ENCODE measurements at places on chromosomes 6 and 20.

- peak; percentile 43 for DNase-seq
These were observed 2.3 kb downstream of the THBS2 start for GRCh38 chr6:169251371-169251802.

GRCh38 chr20:35063168-35063567, 29.4 kb downstream of the TRPC4AP start:
- DNase-seq: no peak

DNA sequence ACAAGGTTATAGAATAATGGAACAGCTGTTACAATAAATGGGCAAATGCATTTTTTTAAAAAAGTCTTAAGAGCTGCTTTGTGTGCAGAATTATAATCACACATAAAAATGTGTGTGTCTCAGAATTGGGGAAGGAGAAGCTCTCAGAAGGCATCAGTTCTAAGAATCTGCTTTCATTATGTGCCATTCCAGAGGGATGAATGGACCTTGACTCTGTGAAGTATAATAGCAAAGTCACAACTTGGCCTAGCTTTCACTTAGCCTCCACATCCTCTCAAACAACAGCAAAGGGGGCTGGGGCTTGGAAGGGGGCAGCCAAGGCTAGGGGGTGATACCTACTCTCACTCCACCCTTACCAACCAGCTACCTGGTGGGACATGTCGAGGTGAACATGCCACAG, 265.0 kb downstream of the CDC5L start:
- DNase-seq: no peak

DNA sequence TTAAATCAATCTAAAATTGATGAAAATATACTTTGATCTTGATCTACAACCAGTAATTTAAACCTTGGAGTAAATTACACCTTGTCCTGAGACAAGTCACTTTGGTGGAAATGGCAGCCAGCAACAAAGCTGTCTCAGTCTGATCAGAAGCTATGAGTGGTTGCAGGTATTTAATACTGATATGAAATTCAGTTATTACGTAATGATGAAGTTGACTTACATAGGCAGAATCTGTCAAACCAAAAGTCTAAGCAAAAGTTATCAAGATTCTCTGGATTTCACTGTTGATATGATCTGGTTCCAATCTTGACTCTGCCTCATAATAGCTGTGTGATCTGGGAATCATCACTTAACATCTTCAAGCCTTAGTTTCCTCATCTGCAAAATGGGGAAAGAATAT, 27.6 kb upstream of the GSTA5 start:
- DNase-seq: no peak

DNA sequence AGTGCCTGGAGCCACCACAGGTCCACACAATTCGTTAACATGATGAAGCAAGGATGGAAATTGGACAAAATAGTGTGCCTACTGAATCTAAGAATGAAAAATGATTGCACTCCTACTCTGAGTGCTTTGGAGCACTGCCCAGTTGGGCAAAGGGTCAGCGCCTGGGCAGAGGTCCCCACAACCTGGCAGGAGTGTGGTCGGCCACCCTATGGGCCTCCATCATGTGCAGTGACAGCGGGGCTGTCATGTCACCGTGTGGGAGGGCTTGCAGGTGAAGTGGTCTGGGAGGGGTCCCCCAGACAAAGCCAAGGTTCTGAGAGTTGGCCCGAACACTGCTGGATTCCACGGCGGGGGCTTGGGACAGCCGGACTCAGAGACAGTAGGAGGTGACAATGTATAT, 36.2 kb upstream of the CD93 start:
- no peak for DNase-seq

DNA sequence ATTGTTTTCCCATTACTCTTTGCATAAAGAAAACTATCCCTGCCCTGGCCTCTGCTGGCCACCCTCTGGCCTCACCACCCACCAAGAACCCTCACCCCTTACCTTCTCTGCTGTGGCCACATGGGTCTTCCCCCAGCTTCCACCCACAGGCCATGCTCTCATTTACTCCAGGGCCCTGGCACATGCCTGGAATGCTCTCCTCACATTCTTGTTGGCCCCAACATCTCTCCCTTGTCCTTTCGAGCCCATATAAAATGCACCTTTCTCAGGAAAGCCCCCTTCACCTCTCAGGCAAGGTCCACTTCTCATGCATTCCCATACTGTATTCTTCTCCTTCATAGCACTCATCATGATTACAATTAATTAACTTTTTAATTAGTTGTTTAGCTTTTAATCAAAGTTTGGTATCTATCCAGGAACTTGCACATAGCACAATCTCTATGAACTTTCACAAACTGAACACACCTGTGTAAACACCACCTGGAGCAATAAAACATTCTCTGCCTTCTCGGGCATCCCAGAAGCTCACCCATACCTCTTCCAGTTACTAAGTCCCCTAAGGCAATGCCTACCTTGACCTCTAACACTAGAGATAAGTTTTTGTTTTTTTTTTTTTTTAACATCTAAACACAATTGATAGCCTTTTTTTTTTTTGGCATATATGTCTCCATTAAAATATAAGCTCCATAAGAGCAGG, 617.2 kb downstream of the PTPRT start:
- DNase-seq: no peak

- DNase-seq: no peak
These were observed 104.0 kb downstream of the COL12A1 start for GRCh38 chr6:75101896-75102295.

DNA sequence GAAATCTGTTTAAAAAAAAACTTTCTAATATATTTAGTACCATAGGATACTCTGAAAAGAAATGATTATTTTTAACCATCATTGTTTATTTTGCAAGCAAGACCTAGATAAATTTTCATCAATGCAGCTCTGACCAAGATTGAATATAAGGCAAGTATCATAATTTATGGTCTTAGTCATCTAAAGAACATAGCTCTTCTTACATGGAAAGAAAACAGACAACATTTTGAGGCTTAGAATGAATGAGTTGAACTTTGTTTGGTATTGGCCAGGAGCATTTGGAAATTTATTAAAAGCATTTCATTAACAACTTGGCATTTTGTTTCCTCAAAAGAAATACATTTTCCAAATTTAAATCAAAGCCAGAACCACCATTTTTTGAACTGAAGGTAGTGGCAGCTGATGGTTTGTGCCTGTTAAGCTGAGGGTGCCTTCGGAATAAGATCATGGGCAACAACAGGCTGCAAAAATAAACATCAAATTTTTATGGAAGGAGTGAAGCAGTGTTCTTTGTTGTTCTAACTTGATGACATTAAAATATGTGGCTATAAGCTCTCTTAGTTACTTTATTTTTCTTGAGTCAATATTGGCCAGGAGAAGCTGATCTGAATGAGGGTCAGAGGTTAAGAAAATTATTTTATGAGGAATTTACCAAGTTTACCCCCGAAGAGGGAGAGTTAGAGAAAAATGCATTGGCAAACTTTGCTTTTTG, 6.7 kb upstream of the ATXN1 start:
- no peak for DNase-seq

GRCh38 chr20:52201395-52201794, 9.8 kb upstream of the ZFP64 start:
- no peak for DNase-seq

- peak; percentile 32 for DNase-seq
These were observed 18.2 kb downstream of the PPARD start for GRCh38 chr6:35360349-35361138.

DNA sequence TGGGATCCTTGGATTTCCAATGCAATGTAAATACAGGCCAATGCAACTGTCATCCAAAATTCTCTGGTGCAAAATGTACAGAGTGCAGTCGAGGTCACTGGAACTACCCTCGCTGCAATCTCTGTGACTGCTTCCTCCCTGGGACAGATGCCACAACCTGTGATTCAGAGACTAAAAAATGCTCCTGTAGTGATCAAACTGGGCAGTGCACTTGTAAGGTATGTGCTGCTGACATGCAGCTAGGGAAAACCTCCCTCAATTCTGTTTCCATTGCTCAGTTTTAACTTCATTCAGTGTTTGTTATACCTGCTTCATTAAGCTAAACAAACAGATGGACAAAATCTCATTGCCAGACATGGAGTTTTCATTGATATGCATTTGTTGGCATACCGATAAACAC, 397.1 kb downstream of the ARHGAP18 start:
- no peak for DNase-seq

DNA sequence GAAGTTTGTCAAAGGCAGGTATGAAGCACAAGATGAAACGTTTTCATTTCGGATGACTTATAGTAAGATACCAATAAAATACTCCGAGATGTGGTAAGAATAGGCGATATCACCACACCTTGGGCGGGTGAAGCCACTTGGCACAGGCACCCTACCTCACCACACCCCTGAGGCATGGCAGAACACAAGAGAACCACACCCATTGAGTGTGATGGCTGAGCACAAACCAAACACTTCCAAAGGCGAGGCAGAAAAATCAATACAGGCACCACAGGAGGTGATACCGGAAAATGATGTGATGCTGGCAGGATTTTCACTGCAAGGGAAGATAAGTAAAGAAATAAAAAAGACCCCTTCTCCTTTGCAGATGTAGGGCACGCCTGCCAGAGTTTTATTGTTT, 332.9 kb upstream of the PRDM1 start:
- DNase-seq: no peak

DNA sequence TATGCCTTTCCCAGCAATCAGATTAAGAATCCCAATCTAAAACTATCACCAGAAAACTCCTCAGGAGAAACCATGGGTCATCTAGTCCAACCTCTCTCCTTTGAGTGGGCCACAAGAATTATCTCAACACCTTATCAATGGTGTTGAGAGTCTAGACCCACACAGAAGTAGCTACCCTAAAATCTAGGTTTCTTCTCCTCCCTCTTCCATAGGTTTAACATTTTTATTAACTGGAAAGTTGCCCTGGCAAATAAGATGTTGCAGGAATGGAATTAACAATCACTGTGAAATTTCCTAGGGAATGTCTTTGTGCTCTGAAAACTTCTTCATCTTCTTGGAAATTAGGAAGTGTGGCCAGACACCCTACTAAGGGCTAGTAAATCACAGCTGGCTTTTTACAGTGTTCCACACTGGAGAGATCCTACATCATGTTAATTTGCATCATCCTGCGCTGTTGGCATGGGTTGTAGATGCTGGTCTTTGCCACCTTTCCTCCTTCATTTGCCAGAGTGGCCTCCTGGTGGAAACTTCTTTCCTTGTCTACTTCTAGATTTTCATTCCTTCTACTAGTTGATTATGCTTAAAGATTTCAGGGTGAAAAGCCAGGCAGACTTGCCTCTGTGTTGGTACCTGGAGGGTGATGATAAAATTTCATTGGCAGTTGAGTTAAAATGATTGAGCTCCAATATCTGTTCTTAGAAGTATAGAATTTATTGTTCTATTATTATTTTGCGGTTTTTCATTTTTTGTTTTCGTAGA, 2.7 kb downstream of the TNFAIP3 start:
- DNase-seq: no peak

DNA sequence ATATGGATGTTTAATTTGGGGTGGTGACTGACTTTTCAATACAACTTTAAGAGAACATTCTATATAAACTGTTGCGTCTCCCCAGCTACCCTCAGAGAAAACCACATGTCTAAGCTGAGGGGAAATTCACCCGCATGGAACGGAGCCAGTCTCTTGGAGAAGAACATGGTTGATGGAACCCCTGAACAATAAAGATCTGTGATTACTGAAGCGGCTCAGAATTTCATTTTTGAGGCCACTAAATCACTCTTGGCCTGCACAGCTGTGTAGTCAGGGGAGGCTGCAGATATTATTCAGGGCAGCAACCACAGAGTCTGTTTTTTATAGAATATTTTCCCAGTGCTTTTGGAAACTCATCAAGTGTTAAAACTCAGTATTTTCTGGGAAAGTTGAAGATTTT, 73.8 kb downstream of the EYA4 start:
- DNase-seq: no peak

DNA sequence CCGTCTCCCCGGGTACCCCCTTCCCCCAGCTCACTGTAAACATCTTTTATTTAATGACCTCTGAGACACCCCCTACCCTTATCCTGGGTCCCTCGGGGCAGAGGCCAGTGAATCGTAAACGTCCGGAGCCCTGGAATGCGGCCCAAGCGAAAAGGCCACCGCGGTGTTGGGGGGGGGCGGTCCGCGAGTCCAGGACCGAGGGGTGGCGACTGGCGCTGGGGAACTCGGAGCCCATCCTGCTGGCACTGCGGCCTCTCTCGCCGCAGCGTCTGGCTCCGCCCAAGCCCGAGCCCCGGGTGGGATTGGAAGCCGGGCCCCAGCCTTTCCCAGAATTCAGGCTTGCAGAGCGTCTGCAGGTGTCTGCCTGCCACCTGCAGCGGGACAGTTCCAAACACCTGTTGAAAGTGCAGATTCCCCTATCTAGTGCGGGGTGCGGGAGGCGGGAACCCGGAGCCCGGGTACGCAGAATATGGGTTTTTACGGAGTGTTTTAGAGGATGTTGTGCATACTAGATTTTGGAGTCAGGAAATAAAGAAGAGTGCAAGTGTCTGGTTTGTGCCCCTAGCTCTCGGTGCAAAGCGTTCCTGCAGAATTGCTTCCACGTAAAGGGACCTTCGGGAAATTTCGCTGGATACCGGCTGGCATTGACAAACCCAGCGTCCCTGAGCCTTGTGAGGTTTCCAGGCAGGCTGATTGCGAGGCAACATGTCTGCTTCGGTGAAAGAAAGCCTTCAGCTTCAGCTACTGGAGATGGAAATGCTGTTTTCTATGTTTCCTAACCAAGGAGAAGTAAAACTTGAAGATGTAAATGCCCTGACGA, 800 bp downstream of the RWDD2A start:
- DNase-seq: peak; percentile 58

DNA sequence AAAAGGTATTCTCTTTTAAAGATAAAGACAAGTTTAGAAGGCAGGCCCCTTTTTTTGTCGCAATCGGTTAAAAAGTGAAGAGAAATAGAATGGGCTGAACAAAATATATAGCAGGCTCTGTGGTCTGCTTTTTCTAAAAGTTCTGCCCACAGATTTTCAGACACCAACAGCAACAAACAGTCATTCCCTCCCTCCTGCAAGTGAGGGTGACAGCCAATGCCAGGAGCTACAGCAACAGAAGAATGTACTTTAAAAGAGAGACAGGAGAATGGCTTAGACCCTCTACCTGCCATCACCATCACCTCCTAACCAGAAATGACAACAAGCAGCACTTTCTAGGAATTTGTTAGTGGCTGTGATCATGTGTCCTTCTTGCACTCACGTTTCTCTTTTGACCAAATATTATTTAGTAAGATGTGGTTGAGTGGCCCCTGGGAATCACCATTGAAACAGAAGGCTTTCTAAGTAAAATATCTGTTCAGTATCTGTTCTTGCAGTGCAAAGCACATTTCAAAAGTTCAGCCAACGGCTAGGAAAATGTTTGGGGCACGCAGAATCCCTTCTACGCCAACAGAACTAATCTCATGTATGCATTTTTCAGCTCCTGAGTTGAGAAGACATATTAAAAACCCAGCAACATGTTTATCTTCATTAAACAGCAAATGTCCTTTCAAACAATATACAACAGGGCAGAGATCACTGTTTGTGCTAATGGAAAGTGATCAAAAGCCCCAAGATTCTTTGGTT, 248.5 kb downstream of the ATXN1 start:
- no peak for DNase-seq
